IPS-NIHi11 (cell line): ENCODE measurements at places on chromosomes 1 and 21.

- DNase-seq = no peak
Observed at GRCh38 chr1:221294242-221294641, 415.0 kb downstream of the HLX start.

DNA sequence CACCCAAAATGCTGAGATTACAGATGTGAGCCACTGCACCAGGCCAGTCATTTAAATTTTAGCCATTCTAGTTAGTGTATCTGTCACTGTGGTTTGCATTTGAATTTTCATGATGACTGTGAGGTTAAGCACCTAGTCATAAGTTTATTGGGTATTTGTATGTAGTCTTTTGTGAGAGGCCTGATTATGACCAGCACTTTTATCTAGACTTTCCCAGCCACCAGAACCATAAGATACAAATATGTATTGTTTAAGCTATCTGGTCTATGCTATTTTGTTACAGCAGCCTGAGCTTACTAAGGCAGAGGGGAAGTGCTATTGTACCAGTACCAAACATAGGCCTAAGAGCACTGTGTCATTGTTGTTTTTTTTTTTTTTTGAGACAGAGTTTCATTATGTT, 19.9 kb upstream of the DNAJC6 start:
- DNase-seq = no peak

GRCh38 chr1:165069829-165070228, 286.7 kb downstream of the LMX1A start:
- no peak for DNase-seq

DNA sequence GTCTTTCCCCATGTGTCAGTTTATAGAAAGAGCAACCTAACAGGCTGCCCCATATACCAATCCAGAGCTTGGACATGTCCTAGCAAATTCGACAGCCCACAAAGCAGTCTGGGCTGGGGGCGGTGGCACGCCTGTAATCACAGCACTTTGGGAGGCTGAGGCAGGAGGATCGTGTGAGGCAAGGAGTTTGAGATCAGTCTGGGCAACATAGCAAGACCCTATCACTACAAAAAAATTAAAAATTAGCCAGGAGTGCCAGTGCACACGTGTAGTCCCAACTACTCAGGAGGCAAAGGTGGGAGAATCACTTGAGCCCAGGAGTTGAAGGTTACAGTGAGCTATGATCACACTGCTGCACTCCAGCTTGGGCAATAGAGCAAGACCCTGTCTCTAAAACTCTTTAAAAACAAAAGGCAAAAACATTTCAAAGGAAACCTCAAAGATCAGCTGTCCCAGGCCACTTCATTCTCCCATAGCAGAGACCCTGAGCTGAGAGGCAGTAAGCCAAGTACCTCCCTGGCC, 54.4 kb downstream of the SETD4 start:
- DNase-seq = no peak
